ENCODE measurements at places on chromosomes 3 and 15.

- DNase-seq = no peak
These were observed 45.9 kb downstream of the TMEM45A start for GRCh38 chr3:100538339-100538706.

DNA sequence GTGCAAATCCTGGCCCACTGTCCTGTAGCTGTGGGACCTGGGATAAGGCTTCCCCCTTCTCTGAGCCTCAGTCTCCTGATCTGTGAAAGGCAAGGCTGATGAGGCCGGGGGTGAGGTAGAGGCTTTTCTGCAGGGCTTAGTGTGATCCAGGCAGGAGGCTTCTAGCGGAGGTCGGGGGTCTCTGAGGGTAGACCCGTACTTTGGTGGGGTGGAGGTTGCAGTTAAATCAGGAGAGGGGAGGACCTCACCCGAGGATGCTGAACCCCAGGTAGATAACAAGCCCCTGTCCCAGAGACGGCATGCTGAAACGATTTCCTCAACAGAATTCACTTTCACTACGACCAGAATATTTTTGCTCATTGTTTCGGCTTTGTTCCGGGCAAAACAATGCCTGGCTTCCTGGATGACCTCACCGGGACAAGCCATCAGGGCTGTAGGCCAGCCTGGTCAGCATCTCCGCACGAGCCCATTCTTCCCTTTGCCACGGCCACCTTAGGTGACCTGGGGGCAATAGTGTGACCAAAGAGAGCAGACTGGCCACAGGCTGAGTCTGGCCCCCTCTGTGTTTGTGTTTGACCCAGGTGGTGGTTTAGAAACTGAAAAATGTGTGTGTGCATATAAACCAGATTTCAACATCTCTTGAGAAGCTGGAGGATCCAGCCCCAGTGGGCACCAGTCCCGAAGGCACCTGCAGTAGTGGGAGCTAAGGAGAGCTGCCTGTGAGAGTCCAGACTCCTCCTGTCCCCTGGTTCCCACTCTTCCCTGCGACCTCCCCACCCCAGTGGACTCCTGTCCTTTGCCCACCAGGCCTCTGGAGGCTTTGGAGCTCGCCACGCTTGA lies 33.0 kb downstream of the SLC6A6 start:
- no peak for DNase-seq

DNA sequence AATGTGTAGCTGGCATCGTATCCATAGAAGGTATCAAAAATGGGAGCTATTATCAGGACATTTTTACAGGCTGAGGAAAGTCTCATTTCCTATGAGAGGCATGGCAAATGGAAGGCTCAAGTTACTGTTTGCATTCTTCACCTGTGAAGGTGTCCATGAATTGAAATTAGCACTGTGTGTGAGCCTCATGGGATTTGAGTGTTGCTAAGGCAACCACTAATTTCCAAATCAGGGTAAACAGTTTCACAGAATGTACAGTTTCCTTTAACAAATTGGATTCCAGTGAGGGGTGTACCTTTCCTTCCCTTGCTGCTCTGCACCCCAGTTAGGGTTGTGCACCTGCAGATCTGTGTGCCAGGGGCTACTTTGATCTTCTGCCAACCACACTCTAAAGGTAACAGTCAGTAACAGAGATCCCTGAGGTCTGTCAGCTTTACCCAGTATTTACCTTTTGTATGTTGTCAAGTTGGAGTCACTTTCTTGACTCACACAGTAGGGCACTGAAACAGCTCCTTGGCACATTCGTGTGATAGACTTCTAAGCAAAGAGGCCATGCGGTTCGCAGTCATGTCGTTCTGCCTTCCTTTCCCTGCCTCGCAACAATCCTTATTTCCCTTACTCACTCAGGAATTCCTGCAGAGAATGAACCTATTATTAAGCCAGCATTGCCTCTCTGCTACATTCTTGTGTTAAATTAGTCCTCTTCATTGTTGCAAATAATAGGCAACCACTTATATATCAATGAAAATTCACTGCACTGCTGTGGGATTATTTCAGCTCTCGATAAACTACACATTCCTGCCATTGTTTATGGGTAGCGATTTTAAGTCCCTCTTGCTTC lies 129.8 kb upstream of the GBE1 start:
- DNase-seq = no peak

- DNase-seq = no peak
These were observed 82.1 kb downstream of the EEFSEC start for GRCh38 chr3:128235207-128235926.

DNA sequence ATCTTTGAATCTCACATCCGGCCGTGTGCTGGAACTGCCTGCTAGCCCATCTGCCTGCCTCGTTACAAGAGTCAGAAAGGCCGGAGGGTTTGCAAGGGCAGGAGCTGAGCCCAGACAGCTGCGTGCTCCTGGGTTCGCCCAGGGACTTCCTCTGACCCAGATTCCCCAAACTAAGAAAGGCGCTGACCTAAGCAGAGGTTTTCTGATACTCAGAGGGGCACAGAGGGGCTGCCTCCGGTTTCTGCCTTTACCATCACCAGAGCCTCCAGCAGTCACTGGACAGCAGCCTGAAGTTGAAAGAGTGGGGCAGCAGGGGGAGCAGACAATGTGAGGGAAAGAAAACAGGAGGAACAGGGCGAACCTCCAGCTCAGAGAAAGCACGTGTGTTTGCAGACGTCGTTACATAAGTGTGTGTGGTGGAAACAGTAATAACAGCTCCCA lies 33.4 kb upstream of the RAD18 start:
- DNase-seq = no peak

DNA sequence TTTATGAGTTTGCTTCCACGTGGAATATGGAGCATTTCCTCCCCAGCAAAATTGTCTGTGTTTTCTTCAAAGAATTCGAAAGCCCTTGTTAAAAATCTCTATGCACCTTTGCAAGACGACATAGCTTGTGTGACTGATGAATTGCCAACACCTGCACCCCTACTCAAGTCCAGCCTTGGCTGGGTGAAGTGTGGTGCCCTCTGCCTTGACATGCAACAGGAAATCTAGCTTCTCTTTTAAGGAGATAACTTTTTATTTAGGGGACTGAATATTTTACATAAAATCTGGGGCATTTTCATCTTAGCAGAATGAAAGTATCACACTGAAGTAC lies 647 bp downstream of the HMG20A start:
- peak; percentile 8 for DNase-seq

DNA sequence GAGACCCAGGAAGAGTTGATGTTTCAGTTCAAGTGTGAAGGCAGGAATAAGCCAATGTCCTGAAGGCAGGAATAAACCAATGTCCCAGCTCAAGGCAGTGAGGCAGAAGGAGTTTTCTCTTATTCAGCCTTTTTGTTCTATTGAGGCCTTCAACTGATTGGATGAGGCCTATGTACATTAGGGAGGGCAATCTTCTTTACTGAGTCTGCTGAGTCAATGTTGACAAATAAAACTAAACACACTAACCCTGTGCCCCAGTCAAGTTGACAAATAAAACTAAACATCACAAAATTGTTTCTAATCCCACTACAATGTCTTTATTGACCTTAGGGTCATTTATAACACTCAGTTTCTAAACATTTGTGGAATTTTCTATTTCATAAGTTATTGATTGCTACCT lies 100.0 kb downstream of the CACNA2D3 start:
- DNase-seq = no peak

- no peak for DNase-seq
These were observed 567.3 kb upstream of the ZNF385D start for GRCh38 chr3:22318325-22318724.

- DNase-seq = peak; percentile 4
These were observed 739 bp downstream of the SNRPN start for GRCh38 chr15:24955531-24955921.

DNA sequence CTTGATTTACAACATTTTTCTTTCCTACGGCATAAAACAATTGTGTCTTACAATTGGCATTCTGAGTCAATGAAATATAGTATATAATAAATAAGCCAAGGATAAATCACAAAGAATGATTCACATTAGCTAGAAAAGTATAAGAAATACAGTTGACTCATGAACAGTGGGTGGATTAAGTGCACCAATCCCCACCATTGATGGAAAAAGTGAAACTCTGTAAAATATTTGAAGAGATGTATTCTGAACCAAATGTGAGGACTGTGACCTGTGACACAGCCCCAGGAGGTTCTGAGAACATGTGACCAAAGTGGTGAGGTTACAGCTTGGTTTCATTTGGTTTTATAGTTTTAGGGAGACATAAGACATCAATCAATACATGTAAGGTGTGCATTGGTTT lies 227.5 kb downstream of the ALCAM start:
- no peak for DNase-seq

- DNase-seq = peak; percentile 54
These were observed 555 bp downstream of the ATP11B start for GRCh38 chr3:182793663-182794454.

GRCh38 chr3:47512416-47513124 lies 942 bp downstream of the ELP6 start:
- DNase-seq = no peak

GRCh38 chr3:187769771-187770170 lies 24.5 kb upstream of the BCL6 start:
- no peak for DNase-seq

GRCh38 chr3:78176869-78177268 lies 1137.0 kb downstream of the ROBO2 start:
- no peak for DNase-seq

- no peak for DNase-seq
These were observed 790.4 kb downstream of the GRM7 start for GRCh38 chr3:7651274-7651673.

DNA sequence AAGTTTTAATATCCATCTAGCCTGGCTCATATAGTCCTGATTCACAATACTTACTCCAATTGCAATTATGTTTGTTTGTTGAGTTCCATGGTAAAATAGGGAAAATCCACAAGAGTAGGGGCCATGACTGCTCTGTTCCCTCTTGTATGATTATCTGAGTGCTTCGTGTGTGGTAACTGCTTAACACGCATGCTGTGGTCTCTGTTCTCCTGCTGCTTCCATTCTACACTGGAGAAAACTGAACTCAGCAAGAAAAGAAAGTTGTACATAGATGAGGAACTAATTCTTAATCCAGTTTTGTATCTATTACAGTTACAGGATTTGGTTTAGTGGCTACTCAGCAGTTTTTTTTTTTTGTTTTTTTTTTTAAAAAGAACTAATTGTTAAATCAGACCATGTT lies 223.0 kb upstream of the SATB1 start:
- no peak for DNase-seq

DNA sequence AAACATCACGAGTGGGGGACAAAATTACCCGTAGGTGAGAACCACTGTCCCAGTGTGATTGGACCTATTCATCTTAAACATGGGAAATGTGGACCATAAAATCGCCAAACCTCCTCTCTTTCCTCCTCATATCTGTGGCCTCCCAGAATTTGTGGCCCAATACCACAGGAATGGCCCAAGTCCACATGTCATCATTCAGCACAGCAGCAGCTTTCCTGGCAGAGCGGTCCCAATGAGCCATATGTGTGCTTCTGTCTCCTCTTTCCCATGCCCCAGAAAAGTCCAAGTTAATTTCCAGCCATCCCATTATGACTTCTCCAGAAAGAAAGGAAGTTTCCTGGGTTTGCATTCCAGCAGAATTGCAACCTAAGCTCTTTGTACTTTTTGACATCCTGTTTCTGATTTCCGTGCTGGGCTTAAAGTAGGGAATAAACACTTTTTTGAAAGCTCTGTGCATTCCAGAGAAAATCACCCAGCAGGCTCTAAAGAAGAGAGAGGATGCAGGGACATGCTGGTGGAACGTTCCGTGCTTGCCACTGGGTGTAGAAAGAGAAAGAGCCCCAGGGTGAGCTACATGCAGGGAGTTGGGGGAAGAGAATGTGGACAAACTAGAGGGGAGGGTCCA lies 259.4 kb upstream of the PROK2 start:
- no peak for DNase-seq

DNA sequence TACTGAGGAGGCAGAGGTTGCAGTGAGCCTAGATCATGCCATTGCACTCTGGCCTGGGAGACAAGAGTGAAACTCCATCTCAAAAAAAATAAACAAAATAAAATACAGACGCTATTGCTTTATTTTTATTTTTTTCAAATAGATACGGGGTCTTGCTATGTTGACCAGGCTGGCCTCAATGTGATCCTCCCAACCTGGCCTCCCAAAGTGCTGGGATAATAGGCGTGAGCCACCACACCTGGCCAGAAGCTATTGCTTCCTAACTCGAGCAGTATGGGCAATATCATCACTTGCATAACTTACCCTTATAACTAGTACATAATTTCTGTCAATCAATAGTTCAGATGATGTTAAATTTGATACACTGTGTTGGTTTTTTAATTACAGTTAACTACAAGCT lies 3.0 kb downstream of the ARF4 start:
- no peak for DNase-seq

DNA sequence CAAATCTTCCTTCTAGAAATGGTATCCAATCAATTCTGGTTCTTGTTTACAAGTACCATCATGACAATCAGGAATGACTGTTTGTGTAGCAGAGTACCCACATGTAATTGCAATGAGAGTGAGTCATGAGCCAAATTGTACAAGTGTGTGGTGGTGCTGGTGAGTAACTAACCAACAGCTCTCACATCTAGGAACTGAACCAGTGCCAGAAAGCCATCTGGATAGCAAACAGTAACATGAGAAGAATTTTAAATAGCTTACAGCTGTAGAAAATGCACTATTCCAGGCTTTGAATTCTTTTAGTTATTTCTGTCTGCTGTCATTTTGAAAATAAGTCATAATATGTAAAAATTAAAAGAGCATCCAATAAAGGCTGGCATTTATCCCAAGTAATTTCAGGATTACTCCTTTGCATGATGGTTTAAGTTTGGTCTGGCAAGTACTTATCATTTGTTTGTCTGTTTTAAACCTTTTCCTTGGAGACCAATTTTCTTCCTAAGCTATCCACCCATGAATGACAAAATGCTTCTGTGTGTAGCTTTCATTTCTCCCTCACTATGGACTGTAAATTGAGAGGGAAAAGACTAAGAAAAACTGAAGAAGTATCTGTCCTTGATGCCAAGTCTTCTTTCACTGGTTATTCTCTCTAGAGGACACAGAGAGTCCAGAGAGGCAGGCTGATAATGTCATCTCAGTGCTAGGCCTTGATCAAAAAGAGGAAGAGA lies 60.0 kb downstream of the PIK3CB start:
- no peak for DNase-seq

DNA sequence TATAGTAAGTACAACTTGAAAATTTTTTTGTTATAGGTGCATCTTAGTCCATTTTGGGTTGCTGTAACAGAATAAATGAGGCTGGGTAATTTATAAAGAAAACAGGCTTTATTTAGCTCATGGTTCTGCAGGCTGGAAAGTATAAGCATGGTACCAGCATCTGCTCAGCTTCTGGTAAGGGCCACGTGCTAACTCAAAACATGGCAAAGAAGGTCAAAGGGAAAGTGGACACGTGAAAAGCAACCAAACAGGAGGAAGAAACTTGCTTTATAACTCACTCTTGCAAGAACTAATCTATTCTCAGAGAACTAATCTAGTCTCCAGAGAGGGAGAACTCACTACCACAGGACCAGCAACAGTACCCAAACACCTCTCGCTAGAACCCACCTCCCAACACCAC lies 9.1 kb downstream of the HDGFL3 start:
- no peak for DNase-seq
